ENCODE measurements at places on chromosomes 3 and 15. TPM values are rescaled to one million over a fixed set of nuclear protein-coding genes. Genes with fewer than 3 reads are reported as not detected.

Gene NOP10
- total RNA-seq = 27.4 TPM

Gene GUCA1C
- total RNA-seq = not detected

DNA sequence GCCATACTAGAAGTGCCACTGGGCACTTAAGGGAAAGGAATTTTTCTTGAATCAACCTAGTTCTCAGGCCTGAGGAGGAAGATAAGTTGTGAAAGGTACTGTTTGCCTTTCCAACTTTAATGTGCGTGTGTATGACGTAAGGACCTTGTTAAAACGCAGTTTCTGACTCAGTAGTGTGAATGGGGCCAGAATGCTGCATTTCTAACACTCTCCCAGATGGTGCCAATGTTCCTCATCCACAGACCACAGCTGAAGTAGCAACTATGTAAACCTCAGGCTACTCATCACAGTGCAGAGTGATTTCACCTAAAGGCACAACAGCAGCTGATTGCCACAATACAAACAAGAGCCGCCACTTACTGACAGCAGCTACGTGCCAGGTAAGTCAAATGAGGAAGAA, 103.6 kb downstream of the OTOL1 start:
- DNase-seq = no peak

- DNase-seq = no peak
Observed at GRCh38 chr3:17840126-17840525, 97.7 kb upstream of the TBC1D5 start.

- peak; percentile 90 for DNase-seq
Observed at GRCh38 chr3:45647148-45647619, 42.0 kb upstream of the SACM1L start.

DNA sequence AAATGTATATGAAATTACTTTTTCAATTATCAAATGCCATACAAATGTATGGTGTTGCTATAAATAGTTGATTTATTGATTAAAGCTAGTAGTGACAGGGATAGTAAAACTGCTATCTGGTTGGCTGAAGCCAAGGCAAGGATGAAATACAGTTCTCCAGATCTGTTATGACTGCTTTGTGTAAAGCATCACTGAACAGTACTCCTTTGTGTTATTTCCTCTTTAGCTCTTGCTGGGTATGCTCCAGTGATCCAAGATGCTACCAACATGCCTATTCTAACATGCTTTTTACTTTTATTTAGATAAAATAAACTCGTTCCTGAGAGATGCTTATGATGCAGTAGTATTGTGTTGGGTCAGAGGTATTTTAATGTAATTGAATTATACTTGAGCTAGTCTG, 12.4 kb upstream of the UBR1 start:
- DNase-seq = no peak

Gene SH3GL3
- 2.1 TPM for total RNA-seq

Gene CFAP91
- 0.98 TPM for total RNA-seq

Gene PIGZ
- total RNA-seq = 1.9 TPM

GRCh38 chr15:25329696-25330095, 109.1 kb downstream of the UBE3A start:
- DNase-seq = no peak

Gene CYP8B1
- not detected for total RNA-seq

GRCh38 chr15:84645997-84646396, 8.1 kb downstream of the WDR73 start:
- no peak for DNase-seq

Gene NDN
- total RNA-seq = 89.0 TPM

GRCh38 chr15:101359365-101359947, 64.4 kb upstream of the SNRPA1 start:
- no peak for DNase-seq

Gene NGLY1
- 11.8 TPM for total RNA-seq

GRCh38 chr3:144032531-144033239, 61.1 kb downstream of the DIPK2A start:
- DNase-seq = peak; percentile 22

Gene ZNF621
- 13.0 TPM for total RNA-seq

DNA sequence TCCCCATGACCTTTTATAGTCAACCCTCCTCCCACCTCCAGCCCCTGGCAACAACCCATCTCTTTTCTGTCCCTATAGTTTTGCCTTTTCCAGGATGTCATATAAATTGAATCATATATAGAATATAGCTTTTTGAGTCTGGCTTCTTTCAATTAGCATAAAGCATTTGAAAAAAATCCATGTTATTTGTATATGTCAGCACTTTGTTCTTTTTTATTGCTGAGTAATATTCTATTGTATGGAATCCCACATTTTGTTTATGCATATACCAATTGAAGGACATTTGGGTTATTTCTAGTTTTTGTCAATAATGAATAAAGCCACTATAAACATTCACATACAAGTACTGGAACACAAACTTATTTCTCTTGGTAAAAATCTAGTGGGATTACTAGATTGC, 58.0 kb upstream of the SSR3 start:
- DNase-seq = no peak

- DNase-seq = peak; percentile 73
Observed at GRCh38 chr3:107846279-107846852, 244.5 kb downstream of the CD47 start.

- peak; percentile 90 for DNase-seq
Observed at GRCh38 chr3:65963787-65964677, 74.7 kb downstream of the MAGI1 start.

GRCh38 chr15:90306560-90306959, 41.1 kb downstream of the NGRN start:
- no peak for DNase-seq

GRCh38 chr15:73318463-73319351, 50.1 kb downstream of the HCN4 start:
- DNase-seq = no peak

DNA sequence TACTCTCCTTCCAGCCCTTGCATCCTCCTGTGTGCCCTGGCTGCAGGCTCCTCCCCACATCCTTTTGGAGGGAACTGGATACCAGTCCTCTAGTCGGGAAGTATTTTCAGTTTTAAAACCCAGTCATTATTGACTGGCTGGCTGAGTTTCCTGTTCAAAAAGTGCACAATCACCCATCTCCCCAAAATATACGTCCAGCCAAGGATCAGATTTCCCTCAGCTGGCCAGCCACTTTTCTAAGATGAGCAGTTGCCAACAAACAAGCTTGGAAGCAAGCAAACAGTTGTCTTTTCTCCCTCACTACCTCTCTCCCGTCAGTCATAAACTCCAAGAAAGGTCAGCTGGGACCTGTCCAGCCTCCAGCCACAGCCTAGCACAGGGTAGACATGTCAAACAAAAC, 147.7 kb upstream of the GALNT15 start:
- DNase-seq = peak; percentile 25

- no peak for DNase-seq
Observed at GRCh38 chr3:154235330-154235729, 89.0 kb downstream of the DHX36 start.
